ENCODE measurements at places on chromosomes 1 and 21.

DNA sequence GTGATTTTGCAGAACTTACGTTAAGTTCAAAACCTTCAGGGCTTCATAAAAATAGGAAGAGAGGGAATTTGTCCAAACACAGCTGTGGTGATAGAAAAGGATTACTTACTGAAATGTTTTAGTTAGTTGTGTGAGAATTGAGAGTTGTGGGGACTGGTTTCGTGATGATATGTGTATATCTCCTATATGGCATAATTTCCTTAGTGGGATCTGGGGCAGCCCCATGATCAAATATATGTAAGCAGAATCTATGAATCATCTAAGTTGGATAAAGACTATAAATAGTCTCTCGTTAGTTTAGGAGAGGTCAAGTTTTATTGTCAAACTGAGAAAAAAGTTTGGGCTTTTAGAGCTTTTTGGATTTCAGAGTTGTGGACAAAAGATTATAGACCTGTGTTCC lies 14.9 kb downstream of the MTR start:
- no peak for DNase-seq

- DNase-seq: no peak
Measured at GRCh38 chr21:45580576-45581321, 38.5 kb upstream of the SLC19A1 start.

GRCh38 chr1:234315091-234315541 lies 58.1 kb upstream of the COA6 start:
- DNase-seq: no peak

GRCh38 chr21:37463083-37463801 lies 96.7 kb downstream of the DYRK1A start:
- DNase-seq: no peak

DNA sequence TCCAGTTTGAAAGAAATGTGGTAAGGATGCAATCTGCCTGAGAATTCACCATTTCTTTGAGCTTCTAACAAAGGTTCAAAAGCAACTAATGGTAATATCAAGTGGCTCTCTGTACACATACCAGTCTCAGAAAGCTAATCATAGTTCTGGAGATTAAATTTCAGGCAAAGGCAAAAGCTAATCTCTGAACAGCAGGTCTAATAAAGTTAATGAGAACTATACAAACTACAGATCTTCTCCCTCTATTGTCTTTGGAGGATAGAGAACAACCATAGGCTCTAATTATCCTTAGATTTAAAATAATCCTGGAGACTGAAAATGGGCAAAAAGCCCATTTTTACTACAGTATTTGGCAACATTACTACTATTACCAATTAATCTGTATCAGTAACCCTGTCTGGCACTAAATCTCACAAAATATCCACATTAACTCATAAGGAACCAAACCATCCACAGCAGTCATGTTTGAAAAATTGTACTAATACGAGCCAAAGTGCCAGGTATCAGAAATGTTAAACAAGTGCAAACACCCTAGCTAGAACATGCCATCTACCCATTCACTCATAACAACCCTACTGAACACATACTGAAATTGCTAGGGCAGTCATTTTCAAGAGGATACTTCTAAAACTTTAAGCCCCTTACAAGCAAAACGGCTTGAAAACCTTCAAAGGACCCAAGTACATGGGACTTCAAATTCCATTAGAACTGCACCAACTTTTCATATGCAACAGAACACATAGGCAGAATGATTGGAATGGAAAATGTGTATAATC lies 4.8 kb downstream of the DIPK1A start:
- DNase-seq: no peak

DNA sequence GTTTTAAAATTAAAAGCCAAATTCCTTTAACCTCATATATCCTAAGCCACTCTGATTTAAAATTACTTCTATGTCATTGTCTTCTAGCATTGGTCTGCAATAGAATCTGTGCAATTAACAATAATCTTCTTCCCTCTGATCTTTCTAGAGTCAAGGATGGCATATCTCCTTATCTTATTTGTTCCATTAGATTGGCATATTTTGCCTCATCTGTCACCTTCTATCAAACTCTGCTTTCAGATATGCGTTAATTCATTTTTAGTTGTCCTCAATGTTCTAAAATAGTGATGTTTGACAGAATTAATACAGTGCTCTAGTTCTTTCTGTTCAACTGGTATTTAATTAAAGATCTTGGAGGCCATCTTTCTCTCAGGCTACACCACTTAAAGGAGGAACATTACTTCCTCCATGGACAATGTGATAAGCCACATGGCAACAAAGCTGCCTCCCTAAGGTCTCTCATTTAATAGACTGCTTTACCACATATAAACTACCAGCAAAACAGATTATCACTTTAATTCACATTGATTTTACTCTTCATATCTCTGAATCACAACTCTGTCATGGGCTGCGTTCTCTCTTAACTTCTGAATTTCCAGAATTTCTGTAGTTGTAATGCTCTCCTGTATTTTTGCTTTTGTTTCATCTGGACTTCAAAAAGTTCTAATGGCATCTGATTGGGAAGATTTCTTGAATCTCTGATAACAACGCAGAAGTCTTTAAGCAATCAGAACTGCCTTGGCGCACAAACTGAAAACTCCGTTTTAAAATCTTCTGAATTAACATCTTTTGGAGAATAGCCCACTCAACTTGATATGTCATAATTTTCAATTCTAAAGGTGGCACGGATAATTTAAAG lies 2.8 kb downstream of the NRIP1 start:
- DNase-seq: no peak

GRCh38 chr1:205118752-205119151 lies 3.0 kb downstream of the RBBP5 start:
- no peak for DNase-seq
